ENCODE measurements at places on chromosomes 1 and 21.

- no peak for DNase-seq
These were observed 25.0 kb upstream of the SYDE2 start for GRCh38 chr1:85225624-85226380.

- DNase-seq = no peak
These were observed 40.2 kb upstream of the CAMTA1 start for GRCh38 chr1:6745073-6745472.

DNA sequence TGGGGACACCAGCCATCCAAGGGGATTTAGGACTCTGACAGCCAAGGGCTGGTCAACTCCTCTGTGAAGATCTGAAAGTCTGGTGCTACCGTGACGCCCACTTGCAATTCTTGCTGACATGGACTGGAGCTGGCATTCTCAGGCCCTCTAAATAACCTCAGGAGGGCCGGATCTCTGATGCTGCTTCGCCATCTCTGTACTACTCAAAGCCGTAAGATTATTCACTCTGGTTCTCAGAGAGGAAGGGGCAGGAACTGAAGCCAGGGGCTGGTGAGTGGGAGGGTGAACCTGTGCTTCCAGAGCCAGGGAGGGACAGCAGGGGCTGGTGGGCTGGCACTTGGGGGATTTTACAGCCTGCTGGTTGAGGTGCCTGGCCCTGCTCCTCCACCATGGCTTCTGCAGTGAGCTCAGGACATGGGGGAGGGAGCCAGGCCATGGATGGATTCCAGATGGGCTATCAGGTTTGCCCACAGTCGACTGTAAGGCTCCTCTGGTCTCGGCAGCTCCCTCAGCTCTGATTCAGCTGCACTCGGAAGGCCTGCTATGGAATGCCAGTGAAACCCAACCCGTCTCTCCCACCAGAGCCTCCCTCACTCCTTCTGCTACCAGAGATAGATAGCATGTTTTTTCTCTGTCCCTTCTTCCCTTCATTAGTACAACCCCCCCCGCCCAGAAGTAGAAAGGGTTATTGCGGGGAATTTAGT lies 84.5 kb downstream of the PLXNA2 start:
- DNase-seq = peak; percentile 66

GRCh38 chr1:101282314-101283038 lies 45.7 kb downstream of the S1PR1 start:
- DNase-seq = no peak

DNA sequence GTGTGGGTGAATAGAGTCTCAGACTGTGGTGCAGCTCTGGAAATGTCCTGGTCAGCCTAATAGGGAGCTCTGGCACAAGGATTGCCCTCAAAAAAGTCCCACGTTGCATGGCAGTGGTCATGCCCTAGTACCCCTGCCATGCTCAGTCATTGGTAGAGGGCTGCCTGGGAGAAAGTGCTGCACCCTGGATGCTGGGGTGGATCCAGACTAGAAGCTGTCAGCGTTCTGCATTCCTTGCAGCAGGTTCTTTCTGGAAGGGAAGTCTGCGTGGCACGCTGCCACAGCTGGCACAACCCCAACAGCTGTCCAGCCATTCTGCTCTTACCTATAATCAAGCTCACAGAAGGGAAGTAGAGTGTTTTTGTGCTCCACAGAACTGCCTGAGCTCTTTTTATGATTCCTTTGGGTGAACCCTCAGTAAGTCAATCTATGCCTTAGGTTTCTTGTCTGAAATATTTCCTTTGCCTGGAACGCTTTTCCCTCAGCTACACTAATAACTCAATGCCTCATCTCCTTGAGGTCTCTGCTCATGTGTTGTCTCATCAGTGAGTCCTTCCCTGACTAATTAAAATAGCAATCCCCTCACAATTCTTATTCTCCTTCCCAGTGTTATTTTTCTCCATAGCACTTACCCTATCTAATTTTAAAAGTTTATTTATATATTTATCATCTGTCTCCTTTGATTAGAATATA lies 61.5 kb upstream of the JAK1 start:
- DNase-seq = no peak

GRCh38 chr1:61640531-61641530 lies 84.1 kb downstream of the TM2D1 start:
- no peak for DNase-seq

DNA sequence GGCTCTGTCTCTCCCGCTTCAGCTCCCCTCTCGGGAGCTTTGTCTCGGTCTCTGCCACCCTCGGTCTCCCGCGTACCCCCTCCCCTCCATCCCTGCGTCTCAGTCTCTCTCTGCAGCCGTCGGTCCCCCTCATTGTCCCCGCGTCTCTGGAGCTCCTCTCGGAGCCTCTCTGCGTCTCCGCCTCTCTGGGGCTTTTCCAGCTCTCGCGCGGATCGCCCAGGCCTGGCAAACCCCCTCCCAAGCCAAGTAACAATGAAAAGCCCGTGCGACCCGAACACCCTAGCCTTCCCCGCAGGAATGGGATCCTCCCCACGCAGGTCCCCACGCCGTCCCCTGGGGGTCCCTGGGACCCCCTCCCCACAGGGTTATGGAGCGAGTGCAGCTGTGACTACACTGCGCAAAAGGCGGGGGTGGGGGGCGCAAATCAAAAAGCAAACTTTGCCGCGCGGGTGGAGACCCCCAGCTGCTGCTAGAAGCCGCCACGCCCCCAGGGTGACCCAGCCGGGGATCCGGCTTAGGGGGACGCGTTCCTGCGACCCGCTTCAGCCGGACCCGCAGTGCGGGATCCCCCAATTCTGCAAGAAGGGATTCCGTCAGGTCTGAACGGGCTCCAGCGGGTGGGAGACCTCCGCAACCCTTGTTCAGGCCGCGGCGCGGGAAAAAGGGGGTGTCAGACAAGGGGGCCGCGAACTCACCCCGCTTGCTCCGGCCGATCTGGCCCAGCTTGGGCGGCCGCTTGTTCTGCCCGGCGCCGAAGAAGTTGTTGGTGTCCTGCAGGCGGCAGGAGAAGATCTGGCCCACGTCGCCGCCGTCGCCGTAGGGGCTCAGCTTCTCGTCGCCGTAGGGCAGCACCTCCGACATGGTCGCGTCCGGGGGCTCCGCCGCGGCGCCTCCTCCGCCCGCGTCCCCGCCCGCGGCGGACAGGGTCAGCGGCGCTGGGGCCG lies 1.2 kb downstream of the CAMK2N1 start:
- no peak for DNase-seq

- no peak for DNase-seq
These were observed 412.3 kb upstream of the ADGRL2 start for GRCh38 chr1:81388435-81388834.

GRCh38 chr1:193456811-193457280 lies 270.4 kb upstream of the B3GALT2 start:
- DNase-seq = no peak

DNA sequence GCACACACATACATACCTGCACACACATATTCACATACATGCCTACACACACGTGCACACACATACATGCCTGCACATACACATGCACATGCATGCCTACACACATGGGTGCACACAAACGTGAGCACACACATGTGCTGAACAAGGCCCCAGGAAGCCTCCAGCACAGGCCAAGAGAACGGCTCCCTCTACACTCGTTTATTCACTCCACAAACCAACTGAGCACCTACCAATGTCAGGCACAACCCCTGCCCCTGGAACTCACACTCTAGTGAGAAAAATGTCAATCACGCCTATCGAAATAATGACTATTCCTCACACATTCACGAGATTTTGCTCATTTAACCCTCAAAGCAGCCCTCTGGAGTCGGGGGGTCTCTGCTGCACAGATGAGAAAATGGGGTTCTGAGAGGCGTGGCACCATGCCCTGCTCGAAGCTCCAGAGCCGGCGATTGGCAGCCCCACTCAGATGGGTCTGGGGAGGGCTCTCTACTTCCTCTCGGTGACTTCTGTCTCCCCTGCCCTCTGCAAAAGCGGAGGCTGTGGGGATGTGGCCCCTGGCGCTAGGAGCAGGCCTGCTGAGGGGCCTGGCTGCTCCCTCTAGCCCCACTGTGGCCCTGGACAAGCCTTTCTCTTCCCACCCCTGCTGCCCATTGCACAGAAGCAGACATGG lies 90.2 kb upstream of the RUNX3 start:
- no peak for DNase-seq

DNA sequence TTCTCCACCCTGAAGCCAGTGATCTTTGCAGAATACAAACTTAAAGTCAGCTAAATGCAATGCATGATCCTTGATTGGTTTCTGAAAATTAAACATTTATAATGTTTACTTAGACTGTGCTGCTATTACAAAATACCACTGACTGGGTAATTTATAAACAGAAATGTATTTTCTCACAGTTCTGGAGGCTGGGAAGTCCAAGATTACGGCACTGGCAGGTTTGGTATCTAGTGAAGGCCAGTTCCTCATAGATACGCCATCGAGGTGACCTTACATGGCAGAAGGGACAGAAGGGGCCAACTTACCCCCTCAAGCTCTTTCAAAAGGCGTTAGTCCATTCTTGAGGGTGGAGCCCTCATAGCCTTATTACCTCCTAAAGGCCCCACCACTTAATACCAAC lies 2.8 kb upstream of the BOLA1 start:
- DNase-seq = no peak

DNA sequence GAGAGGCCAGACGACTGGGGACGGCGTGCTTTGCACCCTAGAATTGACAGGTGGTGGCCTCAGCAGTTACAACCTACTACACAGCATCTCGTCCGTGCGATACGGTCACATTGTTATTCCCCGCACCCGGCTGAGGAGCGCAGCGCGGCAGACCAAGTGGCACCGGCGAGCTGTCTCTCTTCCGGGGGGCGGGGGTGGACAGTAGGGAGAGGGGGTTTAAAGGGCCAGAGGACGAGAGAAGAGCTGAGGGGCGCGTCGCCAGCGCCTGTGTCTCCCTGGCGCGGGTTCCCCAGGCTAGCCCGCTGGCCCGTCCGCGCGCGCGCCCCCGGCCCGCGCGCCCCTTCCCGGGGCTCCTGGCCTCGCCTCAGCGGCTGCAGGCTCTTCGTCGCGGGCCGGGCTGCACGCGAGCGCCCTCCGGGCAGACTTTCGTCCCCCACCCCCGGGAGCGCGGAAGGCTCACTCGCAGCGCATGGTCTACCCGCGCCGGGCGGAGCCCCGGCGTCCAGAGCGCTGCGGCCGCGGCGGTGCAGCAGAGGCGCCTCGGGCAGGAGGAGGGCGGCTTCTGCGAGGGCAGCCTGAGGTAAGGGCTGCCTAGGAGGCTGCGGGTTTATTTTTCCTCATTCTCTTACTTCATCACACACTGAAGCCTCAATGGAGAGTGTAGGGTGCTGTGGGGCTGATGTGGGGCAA lies at the start of gene PDE4B:
Gene PDE4B, plus strand, starts transcription at position 227 of the 690 bp plus-strand sequence.
- no peak for DNase-seq

- no peak for DNase-seq
These were observed 153.7 kb downstream of the KCNJ6 start for GRCh38 chr21:37762606-37763005.

GRCh38 chr1:185645162-185645640 lies 89.0 kb upstream of the HMCN1 start:
- DNase-seq = no peak

DNA sequence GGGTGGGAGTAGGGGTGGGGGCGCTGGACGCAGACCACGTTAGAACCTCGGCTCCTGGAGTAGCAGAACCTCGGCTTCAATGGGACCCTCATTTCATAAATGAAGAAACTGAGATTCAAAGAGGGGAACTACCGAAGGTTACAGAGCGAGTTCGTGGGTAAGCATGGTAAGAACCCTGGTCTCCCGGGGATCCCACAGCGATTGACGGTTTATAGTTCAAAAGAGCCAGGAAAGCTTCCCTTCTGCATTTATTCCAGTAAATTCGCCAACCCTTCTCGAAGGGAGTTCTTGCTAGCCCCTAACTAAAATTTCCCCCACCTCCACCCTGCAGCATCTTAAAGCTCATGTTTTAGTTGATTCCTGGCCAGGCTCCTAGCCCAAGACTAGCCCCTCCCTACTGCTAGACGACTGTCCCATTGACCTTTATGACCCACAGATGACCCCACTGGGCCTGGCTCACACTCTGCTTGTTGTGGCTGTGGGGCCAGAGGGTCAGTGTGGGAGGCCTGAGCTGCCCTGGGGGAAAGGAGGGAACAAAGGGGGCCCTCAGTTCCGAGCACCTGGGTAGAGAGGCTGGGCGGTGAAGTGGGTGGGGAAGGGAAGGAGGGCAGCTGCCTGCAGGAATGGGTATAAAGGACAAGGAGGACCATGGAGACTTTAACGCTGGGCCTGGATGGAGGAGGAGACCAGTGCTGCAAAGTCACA lies 558 bp upstream of the KIF21B start:
- no peak for DNase-seq

DNA sequence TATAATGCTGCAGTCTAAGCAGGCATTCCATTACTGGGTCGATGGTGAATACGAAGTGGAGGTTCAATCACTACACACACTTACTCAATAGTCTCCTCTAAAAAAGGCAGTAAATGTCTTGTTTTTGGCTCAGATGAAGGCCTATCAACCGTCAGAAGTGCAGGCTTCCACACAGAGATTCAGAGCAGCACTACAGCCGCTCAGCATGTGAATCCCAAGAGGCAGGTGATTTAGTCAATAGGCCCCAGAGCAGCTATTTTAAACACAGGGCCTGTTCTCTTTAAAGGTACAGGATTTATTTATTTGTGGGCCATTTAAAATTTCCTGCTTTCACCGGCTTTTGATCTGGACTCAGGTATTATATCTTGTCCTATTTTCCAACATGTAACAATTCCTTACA lies 293.7 kb downstream of the RGS7 start:
- DNase-seq = no peak

DNA sequence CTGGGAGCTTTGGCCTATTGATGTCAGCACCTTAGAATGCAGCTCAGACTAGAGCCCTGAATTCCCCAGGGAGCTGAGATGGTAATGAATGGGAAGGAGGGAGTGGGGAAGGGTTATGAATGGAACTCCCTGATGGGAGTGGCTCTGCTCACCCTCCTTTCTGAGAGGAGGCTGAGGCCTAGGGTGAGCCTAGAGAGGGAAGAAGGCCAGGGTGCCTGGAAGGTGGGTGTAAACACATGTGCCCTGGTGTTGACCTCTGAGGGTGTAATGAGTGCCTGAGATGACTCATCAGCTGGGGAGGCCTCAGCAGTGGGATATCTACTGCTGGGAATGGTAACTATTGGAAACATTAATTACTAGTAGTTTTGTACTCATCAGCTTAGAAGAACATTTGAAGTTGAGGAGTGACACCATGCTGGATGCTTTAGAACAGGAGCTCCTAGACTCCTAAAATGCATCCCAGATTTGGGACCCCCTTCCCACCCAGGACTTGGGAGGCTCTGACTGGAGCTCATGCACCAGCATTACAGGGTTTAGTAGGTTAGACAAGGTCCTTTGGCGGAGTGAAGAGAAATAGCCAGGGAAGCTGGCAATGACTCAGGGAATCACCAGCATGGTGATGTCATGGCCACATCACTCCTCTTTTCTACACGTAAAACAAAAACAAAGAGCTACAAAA lies 16.0 kb upstream of the PIGV start:
- DNase-seq = no peak

GRCh38 chr1:11352816-11353799 lies 80.1 kb downstream of the UBIAD1 start:
- no peak for DNase-seq
